ENCODE measurements at places on chromosomes 6 and 20.

- no peak for DNase-seq
Measured at GRCh38 chr6:15147827-15148226, 98.0 kb upstream of the JARID2 start.

DNA sequence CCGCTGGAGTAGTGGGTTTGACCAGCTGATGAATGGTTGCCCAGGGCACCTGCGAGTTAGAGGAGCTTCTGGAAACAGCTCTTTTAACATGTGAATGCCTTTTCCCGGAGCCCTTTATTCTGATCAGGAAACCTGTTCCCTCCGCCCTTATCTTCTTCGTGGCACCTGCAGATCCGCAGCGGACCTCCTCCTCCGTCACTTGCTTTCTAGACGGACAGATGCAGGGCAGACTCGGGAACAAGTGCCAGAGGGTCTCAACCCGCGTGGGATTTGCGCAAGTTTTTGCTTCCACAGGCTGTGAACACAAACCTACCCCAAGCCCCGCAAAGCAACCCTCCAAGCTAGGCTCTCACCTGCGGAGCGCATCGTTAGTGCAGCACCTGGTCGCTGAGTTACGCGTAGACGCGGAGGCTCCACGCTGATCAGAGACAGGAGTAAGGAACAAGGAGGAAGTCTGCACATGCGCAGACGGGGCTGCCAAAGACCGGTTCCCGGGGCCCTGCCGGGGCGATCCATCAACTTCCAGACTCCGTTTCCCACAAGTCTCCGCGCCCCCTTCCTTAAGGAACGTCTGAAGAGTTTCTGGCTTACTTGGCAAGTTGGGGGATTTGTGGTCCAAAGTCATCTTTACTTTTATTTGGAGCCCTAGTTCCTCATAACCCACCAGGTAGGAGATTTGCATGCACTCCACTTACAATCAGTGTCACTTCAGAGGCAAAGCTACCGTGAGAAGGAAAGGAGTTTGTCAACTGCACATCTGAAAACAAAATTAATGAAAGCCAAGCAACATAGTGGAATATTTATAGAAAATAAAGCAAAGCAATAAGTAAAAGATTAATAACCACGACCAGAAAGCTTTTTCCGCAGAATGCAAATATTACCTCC lies 52.7 kb upstream of the ELMO2 start:
- no peak for DNase-seq

DNA sequence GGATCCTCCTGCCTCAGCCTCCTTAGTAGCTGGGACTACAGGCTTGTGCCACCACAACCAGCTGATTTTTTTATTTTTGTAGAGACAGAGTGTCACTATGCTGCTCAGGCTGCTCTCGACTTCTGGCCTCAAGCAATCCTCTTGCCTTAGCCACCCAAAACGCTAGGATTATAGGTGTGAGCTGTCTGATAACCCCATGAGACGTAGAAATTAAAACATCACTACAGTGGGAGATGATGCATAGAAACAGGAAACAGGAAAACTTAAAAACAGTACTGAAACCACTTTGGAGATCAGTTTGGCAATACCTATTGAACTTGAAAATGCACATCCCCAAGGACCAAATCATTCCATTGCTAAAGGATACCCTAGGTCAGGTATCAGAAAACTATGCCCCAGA lies 10.8 kb downstream of the SENP6 start:
- no peak for DNase-seq

GRCh38 chr20:60242836-60243505 lies 284.7 kb downstream of the CDH26 start:
- DNase-seq, result no peak

DNA sequence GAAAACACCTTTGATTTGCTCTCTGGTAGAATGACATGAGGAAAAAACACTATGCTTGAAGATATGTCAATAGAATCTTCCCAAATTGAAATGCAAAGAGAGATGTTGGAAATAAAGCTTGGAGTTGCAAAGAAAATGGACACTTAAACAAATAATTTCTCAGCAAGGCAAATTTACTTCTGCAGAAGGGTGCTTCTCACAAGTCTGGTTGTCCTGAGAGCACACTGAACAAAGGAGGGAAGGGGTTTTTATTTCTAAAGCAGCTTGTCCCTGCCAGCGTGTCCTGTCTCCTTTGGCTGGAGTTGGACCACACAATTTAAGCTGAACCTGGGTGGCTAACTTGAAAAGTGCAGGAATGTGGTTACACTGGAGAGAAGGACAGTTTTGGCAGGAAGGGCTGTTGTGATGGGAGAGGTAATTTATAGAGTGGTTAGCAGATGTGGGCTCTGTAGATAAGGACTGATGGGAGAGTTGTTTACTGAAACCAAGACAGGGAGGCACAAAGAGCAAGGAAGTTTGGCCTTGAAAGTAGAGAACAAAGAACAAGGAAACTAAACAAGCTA lies 454.6 kb upstream of the EYS start:
- peak; percentile 6 for DNase-seq

- DNase-seq, result no peak
Measured at GRCh38 chr20:12965870-12966251, 42.9 kb upstream of the SPTLC3 start.

- DNase-seq, result no peak
Measured at GRCh38 chr6:16160794-16161193, 31.9 kb downstream of the MYLIP start.

DNA sequence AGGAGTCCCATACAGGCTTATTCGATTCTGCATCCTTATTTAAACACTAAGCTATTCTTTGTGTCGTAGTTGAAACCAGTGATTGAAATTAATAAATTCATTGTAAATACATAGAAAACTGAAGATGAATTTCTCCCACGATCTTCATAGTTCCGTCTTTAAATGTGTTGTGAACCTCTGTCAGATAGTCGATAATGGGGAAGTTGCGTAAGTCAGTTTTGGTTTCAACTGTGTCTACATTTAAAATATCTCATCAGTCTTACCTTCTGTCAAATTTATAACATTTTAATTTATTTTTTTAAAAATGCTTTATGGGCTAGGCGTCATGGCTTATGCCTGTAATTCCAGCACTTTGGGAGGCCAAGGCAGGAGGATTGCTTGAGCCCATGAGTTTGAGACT lies 12.7 kb downstream of the STX11 start:
- DNase-seq, result no peak

- DNase-seq, result no peak
Measured at GRCh38 chr20:61404303-61404702, 152.2 kb downstream of the CDH4 start.

GRCh38 chr20:43537921-43538877 lies 20.6 kb upstream of the SGK2 start:
- DNase-seq, result peak; percentile 66

DNA sequence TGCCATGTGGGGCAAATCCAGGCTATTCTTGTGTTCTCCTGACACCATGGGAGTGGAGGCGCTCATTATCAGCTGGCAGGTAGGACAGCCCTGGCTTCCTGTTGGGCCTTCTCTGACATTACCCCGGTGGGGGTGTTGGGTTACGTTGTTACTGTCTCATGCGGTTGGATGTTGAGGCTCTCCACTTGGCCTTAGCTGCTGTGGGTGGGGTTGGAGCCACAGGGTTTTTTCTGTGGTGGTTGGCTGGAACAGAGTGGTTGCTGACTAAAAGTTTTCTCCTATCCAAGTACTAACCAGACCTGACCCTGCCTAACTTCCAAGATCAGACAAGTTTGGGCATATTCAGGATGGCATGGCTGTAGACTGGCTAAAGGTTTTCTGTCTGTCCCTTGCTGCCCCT lies 20.2 kb downstream of the RIPK1 start:
- no peak for DNase-seq

DNA sequence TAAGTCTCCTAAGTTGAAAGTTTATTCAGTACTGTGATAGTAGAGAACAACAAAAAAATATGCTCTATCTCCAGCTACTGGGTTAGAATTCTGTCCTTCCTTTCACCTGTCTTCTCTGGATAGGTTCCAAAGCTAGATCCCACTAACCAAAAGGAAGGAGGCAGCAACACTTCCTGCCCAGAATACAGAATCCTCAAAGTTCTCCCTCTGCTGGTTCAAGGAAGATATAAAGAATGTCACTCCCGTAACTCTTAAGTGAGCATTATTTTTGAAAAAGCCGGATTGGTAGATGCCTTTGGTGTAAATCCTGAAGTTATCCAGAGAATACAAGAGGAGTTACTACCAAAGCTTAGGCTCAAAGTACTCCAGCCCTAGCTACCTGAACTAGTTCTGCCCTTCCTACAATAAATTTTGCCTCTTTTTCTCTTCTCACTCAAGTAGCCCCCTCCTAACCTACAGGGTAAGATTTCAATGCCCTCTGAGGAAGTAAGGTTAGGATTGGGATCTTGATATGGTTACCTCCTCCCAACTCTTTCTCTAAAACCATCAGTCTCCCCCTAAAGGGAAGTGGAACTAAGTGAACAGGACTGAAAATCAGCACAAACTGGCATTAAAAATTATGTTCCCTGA lies 26.0 kb upstream of the CRIP3 start:
- DNase-seq, result peak; percentile 73

DNA sequence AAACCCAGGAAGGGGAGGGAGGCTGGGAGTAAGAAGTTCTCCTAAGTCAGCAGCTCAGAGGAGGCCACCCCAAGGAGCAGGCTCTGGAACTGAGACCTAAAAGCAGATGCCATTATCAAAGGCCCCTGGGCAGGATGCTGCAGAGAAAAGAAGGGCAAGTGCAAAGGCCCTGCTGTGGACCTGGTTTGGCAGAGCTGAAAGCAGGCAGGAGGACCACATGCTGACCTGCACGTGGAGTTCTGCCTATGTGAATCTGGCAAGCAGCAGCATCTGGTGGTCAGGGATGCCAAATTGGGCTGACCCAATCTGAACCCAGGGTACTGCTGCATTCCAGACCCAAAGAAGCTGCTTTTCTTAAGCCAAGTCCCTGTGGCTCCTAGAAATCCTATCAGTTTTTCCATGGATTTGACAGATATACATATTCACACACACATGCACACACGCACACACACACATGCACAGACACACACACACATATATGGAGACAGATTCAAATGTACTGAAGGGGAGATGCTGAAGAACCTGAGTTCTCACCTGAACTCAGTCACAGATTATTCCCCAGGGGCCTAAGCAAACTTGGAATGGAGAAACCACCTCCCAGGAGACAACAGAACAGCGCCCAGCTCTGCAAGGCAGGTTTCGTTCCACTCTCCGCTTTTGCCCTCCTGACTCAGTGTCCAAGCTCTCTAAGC lies 119.9 kb downstream of the FOXA2 start:
- no peak for DNase-seq

- no peak for DNase-seq
Measured at GRCh38 chr6:30361661-30362060, 16.7 kb downstream of the RPP21 start.

DNA sequence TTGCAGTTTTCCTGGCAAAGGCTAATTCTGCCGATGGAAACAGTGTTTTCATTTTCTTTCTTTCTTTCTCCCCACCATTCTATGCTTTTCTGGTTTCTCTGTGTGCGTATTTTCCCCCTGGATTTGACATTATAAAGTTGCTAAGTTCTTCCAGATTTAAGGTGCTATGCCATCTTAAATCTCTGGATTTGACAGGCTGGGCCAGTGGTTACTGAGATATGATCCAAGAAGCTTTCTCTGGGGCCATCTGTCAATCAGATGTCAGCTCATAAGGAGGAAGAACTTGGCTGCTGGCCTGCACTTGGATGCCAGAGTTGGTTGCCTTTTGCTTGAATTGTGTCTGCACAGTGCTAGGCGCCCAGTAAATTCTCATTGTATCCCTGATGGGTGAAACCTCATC lies 39.7 kb downstream of the SLC2A10 start:
- no peak for DNase-seq

GRCh38 chr6:72733045-72733444 lies 111.2 kb downstream of the KCNQ5 start:
- no peak for DNase-seq

DNA sequence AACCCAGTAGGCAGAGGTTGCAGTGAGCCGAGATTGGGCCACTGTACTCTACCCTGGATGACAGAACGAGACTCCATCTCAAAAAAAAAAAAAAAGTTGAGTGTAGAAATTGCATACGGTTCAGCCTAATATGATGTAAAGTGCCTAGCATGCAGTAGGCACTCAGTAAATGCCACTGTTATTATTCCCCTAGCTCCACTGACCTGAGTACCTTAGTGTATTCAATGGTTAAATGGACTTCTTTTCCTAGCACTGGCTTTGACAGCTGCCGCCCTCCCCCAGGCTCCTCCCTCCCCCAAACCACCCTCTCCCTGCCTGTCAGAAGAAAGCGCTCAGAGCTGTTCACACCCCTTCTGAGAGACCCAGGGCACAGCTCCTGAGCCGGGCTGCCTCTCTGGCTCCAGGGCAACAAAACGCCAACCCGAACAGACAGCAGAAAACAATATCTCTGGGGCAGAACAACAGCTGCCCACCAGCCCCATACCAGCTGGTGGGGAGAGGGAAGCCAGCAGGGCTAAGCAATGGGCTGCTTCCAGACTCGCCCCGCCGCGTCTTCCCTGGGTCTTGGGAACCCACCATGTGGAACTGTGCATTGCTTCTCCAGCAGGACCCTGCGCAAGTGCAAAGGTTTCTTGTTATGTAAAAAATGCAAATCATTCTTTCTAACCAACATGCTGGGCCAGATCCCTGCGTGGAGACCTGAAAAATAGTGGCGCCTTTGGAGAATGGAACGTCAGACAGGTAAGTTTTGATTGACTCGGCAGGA lies 4.5 kb downstream of the CPNE5 start:
- no peak for DNase-seq
